Common myeloid progenitor, CD34-positive (primary cell): ENCODE measurements at places on chromosomes 2 and 18.
A peak's percentile ranks its signal among the peaks of the same experiment; 100 is the strongest.

DNA sequence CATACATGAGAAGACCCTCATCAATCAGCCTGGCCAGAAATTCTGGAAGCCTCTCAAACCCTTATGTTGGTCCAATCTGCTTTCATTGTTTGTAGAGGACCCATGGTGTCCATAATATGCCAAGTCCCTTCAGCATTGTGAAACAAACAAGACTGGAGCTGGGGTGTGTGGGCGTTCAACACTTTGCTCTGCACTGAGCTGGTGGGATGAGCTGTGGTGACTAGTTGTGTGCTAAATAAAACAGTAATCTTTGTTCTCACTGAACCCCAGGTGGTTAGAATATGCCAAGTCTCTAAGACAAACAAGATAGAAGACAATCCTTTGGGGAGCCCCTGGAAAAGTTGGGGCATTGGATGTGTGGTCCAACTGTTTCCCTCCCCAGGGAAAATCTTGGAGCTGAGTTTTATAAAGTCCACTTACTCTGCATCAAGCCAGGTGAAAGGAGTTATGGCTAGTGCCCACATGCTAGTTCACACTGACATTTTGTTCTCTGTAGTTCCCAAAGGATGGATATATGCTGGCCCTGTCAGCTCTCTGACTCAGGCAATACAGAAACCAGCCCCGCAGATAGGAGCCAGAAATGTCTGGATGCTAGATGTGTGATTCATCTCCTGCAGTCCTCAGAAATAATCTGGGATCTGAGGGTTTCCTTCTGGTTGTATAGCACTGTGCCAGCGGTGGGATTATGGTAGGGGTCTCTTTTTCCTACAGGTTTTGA is 260.2 kb downstream of the TMX3 start:
- no peak for DNase-seq

DNA sequence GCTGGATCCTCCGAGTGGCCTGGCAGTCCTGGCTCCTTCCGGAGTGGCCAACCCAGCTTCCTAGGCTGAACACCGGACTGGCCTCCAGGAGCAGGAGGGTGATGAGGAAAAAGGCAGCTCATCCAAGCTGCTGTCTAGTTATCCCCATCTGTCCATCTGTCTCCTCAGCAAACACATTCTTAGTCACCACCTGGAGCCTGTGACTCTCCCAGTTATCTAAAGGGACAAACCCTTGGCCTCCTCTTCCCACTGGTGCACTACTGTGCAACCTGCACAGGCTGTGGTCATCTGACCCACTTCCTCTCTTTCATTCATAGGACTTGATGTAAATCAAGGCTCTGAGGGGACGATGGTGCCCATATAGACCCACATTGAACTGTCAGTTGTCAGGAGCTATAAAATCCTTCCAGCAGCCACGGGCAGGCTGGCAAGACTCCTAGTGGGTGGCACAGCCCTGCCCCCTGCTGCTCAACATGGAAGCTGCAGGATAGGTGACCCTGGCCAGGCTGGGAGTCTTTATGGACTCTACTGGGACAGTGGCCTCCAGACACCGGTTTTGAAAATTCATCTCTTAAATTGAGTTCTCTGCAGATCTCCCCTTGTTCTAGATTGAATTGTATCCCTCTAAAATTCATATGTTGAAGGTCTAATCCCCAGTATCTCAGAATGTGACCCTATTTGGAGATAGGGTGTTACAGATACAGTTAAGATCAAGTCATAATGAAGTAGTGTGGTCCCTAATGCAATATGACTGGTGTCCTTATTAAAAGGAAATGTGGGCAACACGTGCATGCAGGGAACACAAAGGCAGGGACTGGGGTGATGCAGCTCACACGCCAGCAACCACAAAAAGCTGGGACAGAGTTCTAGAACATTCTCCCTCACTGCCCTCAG is 29.3 kb upstream of the DUSP2 start:
- peak; percentile 83 for DNase-seq

GRCh38 chr18:44586782-44587524 is 93.7 kb upstream of the SETBP1 start:
- DNase-seq: no peak

- DNase-seq: no peak
These were observed 101.7 kb upstream of the SP3 start for GRCh38 chr2:174066871-174067270.

- no peak for DNase-seq
These were observed 38.9 kb downstream of the SETBP1 start for GRCh38 chr18:44719519-44720060.

DNA sequence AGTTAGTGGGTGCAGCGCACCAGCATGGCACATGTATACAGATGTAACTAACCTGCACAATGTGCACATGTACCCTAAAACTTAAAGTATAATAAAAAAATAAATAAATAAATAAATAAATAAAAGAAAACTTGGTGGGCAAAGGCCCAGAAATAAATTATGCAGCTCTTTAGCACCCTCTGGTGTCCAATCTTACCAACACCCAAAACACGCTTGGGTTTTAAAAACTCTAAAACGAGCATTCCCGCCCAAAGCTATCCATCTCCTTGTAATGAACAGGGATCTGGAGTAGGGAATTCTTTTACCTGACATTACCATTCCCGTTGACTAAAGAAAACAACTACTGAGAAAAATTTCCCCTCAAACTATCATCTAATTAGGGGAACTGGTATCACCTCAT is 2005.9 kb upstream of the CELF4 start:
- peak; percentile 78 for DNase-seq

- no peak for DNase-seq
These were observed 198.7 kb downstream of the BCL11A start for GRCh38 chr2:60354713-60355112.

GRCh38 chr2:234345921-234346320 is 151.0 kb downstream of the ARL4C start:
- DNase-seq: no peak

GRCh38 chr2:241636182-241637017 is 558 bp downstream of the THAP4 start:
- DNase-seq: peak; percentile 12

DNA sequence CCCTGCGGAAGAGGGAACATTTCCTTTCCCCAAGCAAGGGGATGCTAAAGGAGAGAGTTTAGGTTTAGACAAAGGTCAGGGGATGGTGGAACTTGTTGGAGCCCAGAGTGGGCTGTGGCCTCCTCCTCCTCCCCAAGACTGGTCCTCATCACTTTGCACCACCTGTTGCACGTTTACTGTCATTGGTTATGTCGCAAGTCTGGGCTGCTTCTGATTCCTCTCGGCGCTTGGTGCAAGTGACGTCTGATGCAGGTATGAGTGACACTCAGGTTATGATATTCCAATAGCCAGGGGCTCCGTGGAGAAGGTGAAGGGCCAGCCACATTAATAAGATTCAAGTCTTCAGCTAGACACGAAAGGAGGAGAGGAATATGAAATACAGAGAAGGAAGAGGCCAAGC is 59.8 kb downstream of the TSN start:
- no peak for DNase-seq

DNA sequence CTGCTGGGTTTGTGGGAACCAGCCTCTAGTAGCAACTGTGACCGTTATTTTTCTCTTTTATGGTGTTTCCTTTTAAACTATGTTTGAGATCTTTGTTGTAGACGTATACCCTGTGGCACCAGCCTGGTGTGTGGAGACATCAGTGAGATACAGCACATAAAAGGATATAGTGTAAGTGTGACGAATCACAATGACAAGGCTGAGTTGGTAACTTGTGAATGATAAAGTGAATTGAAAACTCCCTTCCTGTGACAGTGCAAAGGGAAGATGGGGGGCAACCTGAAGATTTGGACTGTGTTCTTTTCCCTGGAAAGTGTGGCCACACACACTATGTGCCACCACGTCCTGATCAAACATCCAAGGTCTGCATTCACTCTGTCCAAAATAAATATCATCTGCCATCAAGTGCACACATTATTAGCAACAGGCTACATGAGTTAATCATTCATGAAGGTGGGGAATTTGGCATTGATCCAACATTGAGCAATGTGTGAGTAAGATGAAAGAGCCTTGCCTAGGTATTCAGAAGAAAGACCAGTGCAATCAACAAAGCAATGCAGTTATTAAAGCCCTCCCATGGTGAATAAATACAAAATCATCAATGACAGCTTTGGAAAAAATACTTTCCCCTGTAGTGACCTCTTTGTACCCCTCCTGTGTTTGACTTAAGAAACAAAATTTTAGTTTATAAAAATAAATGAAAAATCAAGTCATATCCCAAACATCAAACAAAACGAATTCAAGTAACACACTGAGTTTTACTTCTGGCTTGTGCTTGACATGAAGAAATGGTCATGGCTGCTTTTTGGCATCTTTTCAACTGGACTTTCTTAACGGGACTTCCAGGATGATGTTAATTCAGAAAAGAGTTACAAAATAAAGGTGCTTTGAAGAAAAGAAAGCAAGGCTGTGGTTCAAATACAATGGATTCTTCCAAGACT is 1280.5 kb upstream of the ZEB2 start:
- no peak for DNase-seq
